ENCODE measurements at places on chromosomes 3 and 15.

GRCh38 chr15:41876689-41877088 lies 17.2 kb downstream of the SPTBN5 start:
- no peak for DNase-seq

DNA sequence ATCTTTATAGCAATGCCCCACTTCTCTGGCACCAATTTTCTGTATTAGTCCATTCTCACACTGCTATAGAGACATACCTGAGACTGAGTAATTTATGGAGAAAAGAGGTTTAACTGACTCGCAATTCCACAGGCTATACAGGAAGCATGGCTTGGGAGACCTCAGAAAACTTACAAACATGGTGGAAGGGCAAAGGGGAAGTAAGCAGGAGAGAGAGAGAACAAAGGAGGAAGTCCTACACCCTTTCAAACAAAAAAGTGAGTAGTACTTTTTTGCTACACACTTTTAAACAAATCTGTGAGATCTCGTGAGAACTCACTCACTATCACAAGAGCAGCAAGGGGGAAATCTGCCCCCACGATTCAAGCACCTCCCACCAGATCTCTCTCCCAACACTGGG lies 67.8 kb upstream of the ZBED2 start:
- no peak for DNase-seq

- DNase-seq, result no peak
Measured at GRCh38 chr3:9898467-9899241, 4.0 kb upstream of the IL17RE start.

DNA sequence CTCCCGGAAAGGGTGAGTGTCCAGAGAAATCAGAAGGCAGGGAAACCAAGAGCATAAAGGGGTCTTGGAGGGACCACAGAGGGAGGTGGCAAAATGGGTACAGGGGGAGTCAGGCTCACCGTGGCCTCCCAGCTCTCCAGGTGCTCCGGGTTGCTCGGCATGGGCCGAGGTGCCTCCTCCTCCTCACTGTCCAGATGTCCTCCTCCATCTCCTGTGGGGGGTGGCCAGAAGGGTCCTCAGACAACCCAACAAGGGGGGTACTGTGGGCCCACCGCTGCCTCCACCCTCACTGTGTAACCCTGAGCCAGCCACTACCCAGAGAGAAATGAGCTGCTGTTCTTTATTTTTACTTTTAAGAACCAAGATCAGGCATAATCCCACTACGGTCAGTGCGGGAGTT lies 30.4 kb upstream of the OR4F6 start:
- no peak for DNase-seq

DNA sequence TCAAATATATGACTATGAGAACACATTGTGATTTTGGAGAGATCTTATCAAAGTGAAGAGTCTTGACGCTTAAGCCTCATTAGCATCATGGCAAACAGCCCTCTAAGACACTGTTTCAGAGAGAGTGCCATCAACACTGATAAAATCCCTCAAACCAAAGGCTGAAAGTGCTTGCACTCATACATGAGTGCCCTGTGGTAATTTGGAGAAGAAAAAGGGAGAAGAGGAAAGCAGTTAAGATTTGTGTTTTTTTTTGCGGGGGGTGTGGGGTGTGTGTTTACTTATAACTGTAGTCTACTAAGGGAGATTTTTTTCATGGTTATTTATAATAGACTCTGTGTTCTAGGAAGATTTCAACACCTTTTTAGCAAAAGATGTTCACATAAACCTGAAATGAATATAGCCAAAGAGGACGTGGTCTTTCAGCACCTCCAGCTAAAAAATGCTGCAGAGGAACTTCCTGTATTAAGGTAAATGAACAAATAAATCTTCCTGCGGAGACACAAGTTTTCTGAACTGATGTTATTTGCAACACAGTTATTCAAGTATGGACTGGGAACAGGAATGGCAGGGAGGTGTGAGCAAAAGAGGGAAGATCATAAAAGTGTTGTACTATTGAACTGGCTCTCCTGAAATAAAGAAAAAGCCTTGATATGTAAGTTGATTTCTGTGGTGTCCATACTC lies 81.9 kb upstream of the TGFBR2 start:
- no peak for DNase-seq

DNA sequence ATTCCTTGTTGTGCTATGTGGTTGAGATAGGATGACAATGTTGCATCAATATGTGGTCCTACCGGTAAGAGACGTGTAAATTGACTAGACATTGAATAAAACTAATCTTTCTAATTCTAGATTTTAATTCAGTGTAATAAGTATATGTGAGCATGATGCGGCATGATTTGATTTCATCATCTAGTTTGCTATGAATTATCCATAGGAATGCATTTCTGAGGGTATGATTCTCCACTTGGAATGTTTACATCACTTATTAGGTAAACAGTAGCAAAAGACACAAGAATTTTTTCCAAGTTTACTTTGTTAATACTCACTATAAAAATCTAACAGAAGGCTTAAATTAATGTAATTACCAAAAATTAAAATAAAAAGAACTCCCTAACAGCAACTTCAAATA lies 353.5 kb downstream of the CADM2 start:
- no peak for DNase-seq

DNA sequence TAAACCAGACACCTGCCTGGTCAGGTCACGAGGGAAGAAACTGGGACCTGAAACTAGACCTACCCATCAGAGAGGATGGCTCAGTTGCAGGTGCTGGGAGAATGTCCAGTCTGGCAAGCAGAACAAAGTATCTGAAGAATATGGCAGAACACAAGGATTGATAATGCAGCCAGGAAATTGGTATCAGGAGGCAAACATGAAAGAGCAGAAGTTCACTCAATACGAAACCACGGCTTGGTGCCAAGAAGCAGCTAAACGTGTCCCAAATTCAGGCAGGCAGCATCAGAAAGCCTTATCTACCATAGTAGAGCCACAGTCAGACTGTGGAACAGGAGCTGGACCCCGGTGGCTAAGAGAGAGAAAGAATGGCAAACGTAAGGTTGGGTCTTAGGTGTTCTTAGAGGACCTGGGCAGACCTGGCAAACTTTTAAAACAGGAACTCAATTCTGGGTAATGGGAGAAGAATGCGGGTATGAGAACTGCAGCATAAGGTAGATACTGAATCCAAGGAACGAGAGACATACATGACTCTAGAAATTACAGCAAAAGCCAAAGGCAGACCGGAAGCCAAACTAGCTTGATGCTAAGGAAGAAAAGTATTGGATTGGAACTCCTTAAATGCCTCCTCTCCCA lies 169.0 kb upstream of the NECTIN3 start:
- DNase-seq, result no peak

- DNase-seq, result no peak
Measured at GRCh38 chr15:31195871-31196270, 94.3 kb upstream of the TRPM1 start.

- no peak for DNase-seq
Measured at GRCh38 chr15:43552986-43553385, 35.6 kb downstream of the MAP1A start.

- DNase-seq, result no peak
Measured at GRCh38 chr3:85627932-85628331, 669.1 kb downstream of the CADM2 start.

GRCh38 chr15:57259568-57260040 lies 116.7 kb upstream of the CGNL1 start:
- DNase-seq, result no peak

DNA sequence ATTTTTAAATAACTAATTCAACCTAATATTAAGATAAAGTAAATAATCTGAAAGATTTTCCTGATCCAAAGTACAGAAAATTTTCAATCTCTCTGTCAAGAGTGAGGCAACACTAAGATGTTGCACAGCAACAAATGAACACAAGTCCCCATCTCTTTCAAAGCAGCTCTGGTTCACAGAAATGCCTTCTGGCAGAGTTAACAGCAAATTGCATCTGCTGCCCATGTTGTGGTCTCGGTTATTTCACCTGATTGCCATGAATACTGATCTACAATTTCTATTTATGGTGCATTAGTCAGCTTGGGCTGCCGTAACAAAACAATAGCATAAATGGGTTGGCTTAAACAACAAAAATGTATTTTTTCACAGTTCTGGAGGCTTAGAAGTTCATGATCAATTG lies 167.3 kb downstream of the BCHE start:
- no peak for DNase-seq

GRCh38 chr3:188562144-188562543 lies 408.2 kb downstream of the LPP start:
- DNase-seq, result no peak

DNA sequence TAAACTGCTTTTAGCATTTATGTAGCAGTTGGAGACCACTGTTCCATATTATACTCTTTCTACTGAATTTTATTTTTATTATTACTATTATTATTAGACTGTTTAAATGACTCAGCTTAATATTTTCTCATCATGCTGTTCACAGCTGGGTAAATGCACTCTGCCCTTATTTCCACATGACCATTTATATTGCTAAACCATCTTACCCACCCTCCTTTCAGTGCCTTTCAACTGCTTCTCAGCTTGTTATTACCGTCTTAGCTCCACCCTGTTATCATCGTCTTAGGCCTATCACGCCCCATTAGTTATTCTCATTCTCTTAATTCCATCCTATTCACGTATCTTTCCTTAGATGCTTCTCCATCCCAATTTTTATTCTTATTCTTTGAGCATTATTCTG lies 212.6 kb downstream of the GAP43 start:
- DNase-seq, result no peak

- no peak for DNase-seq
Measured at GRCh38 chr3:102113421-102114041, 264.2 kb downstream of the NFKBIZ start.

GRCh38 chr3:115169808-115170207 lies 22.7 kb upstream of the ZBTB20 start:
- no peak for DNase-seq

- DNase-seq, result no peak
Measured at GRCh38 chr3:2311022-2311421, 212.4 kb downstream of the CNTN4 start.

- no peak for DNase-seq
Measured at GRCh38 chr3:21587894-21588293, 163.1 kb downstream of the ZNF385D start.

DNA sequence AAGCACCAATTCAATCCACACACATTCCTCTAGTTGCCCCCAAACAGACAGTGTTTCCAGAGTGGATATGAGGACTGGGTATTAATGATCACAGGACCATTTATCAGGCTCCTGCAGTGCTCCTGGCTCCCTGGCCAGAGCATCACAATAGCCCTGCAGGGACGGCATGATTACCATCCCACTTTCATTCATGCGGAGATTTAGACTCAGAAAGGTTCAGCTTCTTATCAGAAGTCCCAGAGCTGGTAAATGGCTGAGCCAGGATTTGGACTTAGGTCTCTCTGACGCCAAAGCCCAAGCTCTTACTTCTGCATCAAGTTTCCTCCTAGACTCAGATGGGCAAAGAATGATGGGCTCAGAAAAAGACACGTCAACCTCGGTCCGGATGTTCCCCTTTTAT lies 2.9 kb upstream of the EPHB3 start:
- DNase-seq, result no peak

DNA sequence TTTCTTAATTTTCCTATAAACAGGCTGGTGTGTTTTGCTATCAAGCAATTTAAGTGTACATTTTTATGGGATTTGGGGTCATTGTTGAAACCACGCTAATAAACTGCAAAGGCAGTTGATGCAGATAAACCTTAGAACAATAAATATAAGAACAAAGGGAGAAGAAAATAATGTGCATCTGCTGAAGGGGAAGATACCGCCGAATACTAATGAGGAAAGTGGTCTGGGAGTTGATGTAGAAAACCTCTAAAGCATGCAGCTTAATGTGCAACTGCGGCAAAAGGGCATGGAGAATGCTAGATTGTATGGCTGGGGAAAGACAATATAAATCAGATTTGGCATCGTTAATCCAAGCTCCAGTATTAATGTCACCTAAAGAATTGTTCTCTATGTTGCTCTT lies 29.8 kb upstream of the CHL1 start:
- no peak for DNase-seq

GRCh38 chr15:51380999-51381806 lies 39.7 kb downstream of the GLDN start:
- peak; percentile 48 for DNase-seq

DNA sequence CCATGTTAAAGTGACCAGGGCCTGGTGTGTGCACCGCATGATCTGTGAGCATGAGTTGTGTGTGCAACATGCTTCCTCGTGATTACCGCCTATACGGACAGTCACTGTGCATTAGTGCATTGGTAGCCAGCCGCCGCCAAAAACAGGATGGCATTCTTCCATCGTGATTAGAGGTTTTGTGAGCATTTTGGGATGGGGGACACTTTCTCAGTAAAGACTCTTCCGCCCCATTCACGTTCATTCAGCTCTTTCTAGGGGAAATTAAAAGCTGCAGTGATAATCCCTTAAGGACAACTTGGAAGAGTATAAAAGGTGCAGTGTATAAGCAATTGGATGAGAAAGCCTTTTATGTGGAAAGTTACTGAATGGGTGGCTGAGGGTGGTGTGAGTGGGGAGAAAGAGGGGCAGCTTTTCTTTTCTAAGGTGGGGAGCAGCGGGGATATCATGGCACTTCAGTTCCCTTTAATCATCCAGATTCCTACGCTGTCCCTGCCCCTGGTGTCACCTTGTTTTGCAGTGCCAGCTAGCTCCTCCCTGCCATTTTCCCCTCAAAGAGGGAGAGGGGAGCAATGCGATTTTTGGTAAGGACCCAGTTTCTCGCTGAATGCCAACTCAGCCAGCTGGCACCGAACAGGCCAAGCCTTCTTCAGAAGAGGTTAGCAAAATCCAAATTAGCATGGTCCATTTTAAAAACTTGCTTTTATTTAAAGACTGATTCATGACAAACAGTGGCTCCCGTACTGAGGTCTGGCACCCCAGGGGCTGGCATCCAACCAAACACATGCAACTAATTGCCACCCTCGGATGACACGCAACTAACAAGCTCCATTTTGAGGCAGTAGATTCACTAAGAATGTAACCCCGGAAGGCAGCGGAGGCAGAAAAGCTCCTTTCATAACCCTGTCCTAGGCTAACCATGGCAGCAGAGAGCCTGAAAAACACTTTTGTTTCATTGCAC lies 447.8 kb downstream of the FHIT start:
- no peak for DNase-seq

DNA sequence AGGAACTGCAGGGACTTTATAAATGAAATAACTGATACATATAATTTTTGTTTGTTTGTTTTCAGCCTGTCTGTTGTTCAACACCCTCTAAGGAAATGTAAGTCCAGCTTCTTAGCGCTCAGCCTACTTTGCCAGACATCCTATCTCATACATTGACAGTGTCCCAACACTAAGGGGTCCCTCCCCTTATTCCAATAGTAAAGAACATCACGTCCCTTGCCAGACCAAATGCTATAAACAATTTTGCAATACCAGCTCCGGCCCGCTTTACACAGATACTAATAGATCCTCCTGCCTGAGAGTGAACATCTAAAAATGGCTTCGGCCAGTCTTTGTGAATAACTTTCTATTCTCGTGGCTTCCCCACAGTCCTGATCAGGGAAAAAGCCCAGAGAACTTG lies 4.5 kb upstream of the TAFA4 start:
- no peak for DNase-seq

Measured in CD4-positive, alpha-beta T cell treated with Interleukin-1 beta for 1 hour (primary cell).